Foreskin keratinocyte (primary cell): ENCODE measurements at places on chromosomes 7 and 10. TPM values are rescaled to one million over a fixed set of nuclear protein-coding genes. Genes with fewer than 3 reads are reported as not detected.

DNA sequence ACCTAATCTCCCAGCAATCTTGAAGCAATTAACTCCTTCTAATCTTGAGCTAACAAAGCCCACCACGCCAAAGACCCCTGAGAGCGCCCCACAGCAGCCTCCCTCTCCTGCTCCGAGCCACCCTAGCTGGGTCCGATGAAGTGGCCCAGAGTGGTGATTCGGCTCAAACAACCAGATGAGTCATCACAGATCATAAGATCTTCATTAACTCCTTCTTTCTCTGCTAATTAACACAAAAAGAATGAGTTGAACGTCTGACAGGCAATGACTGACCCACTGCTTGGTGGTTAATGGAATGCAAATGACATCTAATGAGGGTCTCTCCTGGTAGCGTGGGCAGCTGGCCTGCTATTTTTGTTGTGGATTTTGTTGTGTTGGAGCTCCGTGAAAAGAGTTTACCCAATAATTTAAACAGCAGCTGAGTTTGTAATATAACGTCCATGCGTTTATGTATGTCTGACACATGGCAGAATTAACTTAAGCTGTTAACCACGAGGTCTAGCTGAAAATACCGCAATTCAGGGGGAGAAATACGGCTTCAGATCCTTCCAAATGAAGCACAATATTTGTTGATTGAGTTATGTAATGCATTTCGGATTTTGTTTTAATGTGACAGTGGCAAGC, 161.4 kb downstream of the RAB11FIP2 start:
- no peak for DNase-seq

Gene CFAP69
- 0.28 and 0.95 TPM in 2 replicates for total RNA-seq

DNA sequence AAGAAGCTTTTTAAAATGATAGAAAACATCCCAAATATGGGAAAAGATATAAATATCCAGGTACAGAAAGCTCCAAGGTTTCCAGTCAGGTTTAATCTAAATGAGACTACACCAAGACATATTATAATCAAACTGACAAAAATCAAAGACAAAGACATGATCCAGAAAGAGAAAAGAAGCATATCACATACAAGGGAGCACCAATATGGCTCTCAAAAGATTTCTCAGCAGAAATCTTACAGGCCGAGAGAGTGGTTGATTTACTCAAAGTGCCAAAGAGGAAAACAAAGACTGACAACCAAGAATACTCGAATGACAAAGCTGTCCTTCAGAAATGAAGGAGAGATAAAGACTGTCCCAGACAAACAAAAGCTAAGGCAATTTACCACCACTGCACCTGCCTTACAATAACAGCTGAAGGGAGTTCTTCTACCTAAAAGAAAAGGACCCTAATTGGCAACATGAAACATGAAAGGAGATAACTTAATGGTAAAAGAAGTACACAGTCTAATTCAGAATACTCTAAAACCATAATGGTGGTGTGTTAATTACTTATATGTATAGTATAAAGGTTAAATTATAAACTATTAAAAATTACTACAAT, 25.4 kb downstream of the OR2A14 start:
- DNase-seq = no peak

Gene GFRA1
- 0.03 TPM in 1 of 2 replicates, not detected in the other for total RNA-seq

DNA sequence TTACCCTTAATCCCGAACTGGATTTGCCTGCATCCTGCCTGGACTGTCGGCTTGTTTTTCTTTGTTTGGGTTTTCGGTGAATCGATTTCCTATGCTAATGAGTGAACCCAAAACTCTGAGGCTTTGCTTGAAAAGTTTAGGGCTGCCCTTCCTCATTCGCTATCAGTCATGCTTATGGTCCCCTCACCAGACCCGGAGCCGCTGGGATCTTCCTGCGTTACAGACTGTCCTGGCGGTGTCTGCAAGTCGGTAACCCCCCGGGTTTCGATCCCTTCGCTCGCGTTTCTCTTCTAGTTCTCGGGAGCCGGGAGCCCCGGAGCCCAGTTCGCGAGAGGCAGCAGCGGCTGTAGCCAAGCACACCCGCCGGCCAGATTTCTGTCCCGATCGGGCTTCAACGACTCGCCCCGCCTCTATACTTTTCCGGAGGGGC, 2.2 kb downstream of the EMX2 start:
- DNase-seq = peak; percentile 28

Gene FAM237B
- total RNA-seq = not detected in 2 replicates

Gene SNCG
- total RNA-seq = 1.5 and 1.7 TPM in 2 replicates

- DNase-seq = no peak
Measured at GRCh38 chr10:2296179-2296891, 559.0 kb upstream of the ADARB2 start.

GRCh38 chr10:110775406-110775805, 96.3 kb upstream of the PDCD4 start:
- DNase-seq = no peak

DNA sequence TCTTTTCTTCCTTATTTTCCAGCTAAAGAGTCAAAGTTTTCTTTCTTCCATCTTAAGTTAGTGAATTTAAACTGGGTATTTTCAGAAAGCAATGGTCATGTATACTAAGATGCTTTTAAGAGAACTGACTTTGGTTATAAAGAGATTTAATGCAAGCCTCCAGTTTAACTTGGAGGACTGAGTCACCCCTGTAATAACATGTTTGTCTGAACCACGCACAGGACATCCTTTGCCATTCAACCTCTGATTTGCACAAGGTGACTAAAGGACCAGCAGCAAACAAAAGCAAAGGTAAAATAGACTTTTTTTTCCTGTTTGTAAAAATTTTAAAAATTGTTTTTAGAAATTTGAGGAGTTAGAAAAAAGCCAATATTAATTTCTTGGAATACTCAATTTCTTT, 2.9 kb downstream of the HYAL4 start:
- DNase-seq = peak; percentile 14

Gene FAM25A
- 0.56 TPM in 1 of 2 replicates, not detected in the other for total RNA-seq

DNA sequence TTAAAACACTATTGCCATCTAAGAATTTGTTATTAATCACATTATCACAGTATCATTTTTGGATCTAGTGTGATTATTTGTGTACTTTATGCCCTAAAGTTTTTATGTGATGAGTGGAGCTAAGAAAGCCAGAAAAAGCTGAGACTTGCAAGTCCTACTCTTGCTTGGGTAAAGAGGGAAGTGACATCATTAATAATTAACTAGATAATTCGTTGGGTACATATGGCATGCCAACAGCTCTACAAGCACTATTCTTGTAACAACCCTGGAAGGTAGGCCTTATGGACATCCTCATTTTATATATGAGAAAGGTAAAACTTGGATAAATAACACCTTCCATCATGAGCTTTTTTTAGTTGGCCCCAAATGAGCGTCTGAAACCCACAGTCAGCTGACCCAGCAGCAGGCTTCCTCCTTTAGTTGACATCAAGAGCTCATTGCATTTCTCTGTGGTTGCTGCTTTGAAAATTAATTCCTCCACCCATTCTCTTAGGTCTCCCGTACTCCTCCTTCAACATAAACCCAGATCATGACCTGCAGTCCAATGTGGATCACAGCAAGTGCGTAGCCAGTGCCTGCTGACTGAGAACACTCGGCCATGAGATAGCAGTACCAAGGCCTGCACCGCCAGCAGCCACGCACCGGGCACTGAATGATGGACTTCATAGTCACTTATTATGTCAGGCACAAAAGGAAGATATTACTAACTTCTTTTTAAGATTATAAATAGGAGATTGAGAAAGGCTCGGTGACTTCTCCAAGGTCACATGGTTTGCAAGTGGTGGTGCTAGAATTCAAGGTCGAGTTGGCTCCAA, 292.0 kb upstream of the AOAH start:
- no peak for DNase-seq

DNA sequence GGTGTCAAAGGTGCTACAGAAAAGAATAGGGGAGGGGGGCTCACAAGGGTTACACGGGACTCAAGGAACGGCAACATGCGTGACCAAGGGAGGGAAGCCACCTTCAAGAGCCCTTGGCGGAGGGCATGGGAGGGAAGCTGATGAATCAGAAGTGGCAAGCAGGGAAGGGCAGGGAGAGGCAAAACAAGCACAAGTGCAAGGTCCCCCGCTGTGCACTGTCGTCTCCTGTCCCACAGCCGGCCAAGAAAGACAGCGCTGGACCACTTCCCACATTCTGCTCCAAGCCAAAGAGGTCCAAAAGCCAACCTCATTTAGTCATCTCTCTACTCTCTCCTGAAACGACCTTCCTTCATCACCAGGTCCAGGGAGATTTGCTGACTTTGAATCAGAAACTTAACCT, 102.7 kb downstream of the CALN1 start:
- DNase-seq = no peak

DNA sequence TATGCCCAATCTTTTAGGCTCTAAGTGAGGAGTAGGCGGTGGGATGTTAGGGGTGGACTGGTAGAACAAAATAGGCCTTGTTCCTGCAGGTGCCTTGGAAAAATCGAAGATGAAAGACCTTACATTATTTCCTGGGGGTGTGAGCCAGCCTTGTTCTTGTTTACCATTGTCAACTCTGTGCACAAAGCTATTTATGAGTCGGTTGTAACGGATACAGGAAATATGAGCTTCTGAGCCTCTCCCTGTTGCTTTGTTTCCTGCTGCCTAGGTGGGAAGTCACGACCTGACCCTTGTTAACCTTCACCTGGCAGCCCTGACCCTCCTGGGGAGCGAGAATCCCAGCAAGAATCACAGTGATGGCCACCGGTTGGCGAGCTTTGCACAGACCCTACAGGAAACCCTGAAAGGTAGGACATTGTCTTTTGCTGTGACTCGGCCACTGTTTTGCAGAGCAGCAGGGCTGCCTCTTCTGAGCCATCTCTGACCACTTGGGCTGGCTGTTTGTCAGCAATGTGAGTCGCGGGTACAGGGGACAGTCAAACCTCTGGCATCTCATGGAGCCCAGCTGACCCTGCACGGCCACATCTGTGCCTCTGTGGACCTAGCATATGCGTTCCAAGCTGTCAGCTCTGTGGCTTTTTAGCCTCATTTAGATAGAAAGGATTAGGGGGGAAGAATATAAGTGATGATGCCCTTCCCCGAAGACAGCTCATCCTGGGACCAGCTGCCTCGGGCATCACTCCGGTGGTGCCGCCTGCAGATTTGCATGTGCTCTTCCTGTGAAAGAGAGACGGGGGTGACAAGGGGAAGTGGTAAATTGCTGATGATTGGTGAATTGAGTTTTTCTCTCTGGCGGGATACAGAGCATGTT, 102.1 kb upstream of the ANLN start:
- no peak for DNase-seq
